ENCODE measurements at places on chromosomes 4 and X.

DNA sequence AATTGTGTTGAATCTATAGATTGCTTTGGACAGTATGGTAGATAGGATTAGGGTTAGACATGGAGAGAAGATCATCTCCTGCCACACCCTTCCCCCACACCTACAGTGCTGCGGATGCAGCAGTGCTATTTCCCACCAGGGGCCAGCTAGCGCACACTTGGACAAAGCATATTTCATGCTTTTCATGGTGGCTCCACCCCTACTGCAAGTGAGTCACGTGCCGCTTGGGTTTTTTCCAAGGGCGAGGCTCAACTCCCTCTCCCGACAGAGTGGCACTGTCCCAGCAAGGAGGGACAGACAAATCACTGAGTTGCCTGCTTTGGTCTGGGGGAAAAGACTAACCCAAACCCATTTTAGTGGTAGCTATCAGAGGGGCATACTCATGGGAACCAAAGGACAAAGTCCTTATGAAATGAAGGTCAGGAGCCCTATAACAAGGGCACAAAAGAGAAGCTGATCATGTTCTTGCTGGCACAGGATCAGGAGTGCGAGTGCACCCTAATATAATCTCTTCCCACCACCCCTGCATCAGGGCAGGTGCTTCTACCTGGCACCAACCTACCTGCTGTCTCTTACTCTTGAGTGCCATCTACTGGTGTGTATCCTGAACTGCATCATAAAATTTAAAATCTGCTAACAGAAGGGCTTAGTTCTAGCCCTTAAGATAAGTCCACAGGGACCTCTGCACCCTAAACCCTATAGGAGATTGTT is 55.1 kb upstream of the PGAM4 start:
- no peak for DNase-seq

GRCh38 chrX:72120837-72121236 is 10.9 kb downstream of the RTL5 start:
- DNase-seq: no peak

DNA sequence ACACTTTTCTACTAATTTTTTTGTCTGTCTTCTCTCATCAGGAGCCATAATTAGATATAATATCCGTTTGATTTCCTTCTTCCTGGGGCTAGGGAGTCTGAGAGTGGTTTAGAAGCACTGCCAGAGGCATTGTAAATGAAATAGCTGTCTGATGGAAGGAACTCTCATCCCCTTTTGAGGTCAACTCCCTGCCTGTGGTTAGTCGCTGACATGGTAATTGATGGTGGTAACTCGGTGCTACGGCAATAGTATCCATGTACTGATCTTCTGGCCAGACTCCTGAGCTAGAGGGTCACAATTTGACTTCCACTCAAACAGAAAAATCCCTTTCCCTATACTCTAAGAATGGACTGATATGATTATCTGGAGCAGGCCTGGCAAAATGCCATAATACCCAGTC is 108.1 kb upstream of the TRPC5 start:
- no peak for DNase-seq

DNA sequence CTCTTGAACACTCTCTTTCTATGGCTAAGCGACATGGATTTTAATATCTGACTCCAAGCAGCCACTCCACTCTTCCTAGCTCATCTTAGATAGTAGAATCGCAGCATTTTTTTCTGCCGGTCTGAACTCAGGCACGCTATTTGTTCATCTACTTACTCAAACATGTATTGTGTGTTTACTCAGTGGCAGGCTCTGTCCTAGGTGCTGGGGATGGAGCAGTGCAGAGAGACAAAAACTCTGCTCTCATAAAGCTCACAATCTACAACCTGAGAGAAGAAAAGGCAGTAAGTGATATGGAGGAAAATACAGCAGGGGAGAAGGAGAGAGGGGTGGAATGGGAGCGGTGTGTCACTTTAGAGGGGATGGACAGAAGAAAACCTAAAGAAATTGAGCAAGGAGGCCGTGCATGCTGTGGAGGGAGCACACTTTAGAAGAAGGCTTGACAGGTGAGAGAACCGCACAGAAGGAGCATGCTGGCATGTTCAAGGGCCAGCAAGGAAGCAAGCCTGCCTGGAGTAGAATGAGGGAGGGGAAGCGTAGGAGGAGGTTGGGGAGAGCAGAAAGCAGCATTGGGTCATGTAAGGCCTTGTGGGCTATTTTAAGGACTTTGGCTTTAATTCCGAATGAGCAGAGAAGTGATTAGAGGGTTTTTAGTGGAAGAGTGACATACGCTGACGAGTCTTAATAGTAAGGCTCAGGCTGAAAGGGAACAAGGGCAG is 132.0 kb downstream of the ANK2 start:
- no peak for DNase-seq

GRCh38 chrX:71919431-71919830 is 8.8 kb downstream of the NHSL2 start:
- no peak for DNase-seq

DNA sequence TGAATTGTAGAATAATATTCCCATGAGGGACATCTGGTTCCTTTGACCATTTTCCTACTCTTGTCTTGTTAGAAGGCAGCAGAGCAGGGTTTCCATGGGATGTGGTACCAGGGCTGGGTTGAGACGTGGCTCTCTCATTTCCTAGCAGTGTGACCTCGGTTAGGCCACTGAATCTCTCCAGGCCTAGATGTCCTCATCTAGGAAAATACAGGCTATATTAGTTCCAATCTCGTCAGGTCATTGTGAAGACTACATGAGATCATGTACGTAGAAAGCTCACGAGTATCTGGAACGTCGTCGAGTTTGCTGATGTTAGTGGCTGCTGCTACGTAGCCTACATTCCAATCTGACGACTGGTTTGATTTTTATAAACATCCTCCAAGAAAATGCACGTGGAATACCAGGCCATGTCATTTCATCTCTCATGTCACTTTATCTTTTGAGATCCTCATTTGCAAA is 278.2 kb upstream of the GATB start:
- no peak for DNase-seq

All from amniotic stem cell (primary cell).